ENCODE measurements at places on chromosomes 12 and 14. TPM values are rescaled to one million over a fixed set of nuclear protein-coding genes. Genes with fewer than 3 reads are reported as not detected.

DNA sequence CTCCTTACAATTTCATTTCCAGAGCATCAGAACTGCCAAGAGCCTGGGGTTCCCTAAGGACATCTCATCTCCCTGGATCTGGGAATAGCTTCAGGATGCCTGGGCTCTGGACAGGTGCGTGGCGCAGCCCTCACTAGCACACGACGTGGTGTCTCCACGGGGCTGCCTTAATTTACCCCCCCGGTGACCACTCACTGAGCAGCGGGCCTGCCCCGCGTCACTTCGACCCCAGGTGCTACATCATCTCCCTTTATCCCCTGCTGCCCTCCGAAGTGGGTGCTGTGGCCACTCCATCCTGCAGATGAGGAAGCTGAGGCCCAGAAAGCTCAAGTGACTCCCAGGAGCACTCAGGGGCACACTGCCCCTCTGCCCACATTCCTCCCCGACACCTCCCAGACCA lies 177.8 kb upstream of the SFSWAP start:
- no peak for DNase-seq

- peak; percentile 15 for DNase-seq
Observed at GRCh38 chr14:58747181-58747580, 109.4 kb downstream of the DACT1 start.

DNA sequence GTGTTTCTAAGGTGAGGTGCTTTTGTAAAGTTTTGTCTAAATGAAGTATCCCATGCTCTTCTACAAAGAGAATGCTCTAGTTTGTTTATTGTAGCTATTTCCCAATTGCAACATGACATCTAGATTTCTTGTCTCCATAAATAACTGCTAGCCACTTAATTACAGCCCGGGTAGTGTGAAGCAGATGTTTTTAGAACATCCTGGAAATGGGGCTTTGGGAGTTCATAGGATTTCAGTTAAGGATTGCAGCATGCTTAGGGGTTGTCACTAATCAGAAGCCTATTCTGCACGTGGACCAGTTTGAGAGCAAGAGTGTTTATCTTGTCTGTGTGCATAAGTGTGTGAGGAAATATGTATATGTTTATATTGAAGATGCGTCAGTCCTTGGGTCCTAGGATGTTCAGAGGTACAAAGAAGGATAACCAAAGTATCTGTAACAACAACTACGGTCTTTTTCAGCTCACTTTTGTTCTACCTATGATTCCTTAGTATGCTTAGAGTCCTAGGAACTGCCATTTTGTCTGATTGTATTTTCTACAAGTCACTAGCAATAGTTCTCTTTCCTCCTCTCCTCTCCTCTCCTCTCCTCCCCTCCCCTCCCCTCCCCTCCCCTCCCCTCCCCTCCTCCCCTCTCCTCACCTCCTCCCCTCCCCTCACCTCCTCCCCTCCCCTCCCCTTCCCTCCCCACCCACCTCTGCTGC lies 135.3 kb downstream of the ACSS3 start:
- no peak for DNase-seq

The KRT72 gene
- under 0.01 TPM for total RNA-seq

DNA sequence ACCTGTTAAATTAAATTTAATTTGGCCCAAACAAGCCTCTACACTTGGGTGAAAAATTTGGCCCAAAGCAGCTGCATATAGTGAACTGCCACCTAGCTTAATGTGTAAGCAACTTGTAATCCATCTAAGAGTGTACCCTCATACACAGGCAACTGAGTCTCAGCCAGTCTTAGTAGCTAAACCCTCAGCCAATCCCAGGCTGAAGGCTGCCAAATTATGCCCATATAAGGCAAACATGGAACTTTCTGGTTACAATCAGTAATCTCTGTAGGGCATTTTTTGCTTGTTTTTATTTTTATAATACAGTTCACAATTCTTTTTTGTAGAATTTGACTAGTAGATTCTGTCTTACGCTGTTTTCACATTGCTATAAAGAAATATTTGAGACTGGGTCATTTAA lies 958.7 kb downstream of the FSCB start:
- no peak for DNase-seq

DNA sequence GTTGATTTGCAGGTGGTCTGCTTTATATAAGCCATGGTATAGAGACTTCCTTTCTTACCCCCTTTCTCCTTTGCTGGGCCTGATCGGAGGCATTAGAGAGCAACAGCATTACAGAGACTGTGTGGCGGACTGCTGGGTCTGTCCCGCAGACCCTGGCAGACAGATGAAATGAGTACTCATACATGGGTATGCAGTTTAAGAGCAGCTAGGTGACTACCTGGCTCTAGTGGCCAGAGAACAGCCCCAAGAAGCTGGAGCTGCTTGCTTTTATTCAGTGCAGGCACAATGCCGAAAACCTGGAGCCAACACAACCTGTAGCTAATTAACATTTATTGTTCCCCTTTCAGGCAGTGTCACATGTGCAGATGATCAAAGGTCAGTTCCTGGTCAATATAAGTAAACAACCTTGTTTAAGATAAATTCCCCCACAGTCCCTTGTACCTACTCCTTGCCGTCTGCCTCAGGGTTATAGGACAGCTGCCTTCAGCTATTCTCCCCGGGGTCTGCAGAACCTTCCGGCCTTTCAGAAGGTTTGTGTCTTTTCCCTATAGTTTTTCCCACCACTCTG lies 160.0 kb downstream of the TRHDE start:
- DNase-seq, result no peak

The OVCH1 gene
- not detected for total RNA-seq

The GPR68 gene
- 0.81 TPM for total RNA-seq
